ENCODE measurements at places on chromosomes 7 and 10. TPM values are rescaled to one million over a fixed set of nuclear protein-coding genes. Genes with fewer than 3 reads are reported as not detected.

Gene SRRM3
- 0.86 TPM for polyA plus RNA-seq

Gene EVX1
- 0.04 TPM for polyA plus RNA-seq

Gene PSD
- polyA plus RNA-seq: 7.8 TPM

Gene ADARB2
- 1.4 TPM for polyA plus RNA-seq

Gene NEUROD6
- polyA plus RNA-seq: not detected

Gene TFEC
- polyA plus RNA-seq: 29.9 TPM

Gene TES
- 80.4 TPM for polyA plus RNA-seq

Gene OLAH
- polyA plus RNA-seq: 0.50 TPM

Gene MSMB
- not detected for polyA plus RNA-seq

Gene TSPAN12
- 193 TPM for polyA plus RNA-seq

Gene CFAP70
- polyA plus RNA-seq: 12.0 TPM

Gene ATRNL1
- polyA plus RNA-seq: 26.8 TPM

Gene TCF7L2
- polyA plus RNA-seq: 44.8 TPM
